ENCODE measurements at places on chromosomes 7 and 10.

DNA sequence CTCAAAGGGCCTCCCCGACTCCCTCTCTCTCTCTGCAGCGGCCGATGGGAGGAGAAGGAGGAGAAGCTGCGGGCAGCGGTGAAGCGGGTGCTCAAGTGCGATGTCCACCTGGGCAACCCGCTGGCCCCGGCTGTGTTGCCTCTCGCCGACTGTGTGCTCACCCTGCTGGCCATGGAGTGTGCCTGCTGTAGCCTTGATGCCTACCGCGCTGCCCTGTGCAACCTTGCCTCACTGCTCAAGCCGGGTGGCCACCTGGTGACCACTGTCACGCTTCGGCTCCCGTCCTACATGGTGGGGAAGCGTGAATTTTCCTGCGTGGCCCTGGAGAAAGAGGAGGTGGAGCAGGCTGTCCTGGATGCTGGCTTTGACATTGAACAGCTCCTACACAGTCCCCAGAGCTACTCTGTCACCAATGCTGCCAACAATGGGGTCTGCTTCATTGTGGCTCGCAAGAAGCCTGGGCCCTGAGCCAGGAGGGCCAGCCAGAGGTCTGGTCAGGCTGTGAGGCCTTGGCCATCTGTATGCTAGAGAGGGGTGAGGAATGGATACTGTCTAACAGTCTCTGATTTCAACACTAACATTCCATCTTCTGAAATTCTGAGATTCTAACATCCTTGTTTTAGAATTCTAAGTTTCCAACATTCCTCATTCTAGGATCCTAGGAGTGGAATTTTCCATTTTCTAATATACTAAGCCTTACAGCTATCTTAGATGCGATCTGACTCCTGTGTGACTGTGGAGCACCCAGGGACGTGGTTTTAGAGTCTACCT is 3.6 kb downstream of the INMT start:
- no peak for DNase-seq

GRCh38 chr10:13272164-13272571 is 27.7 kb downstream of the PHYH start:
- no peak for DNase-seq

- no peak for DNase-seq
These were observed 47.4 kb downstream of the JAZF1 start for GRCh38 chr7:28132959-28133870.

GRCh38 chr7:49774459-49775064 is 1.1 kb downstream of the VWC2 start:
- no peak for DNase-seq

- DNase-seq = no peak
These were observed 16.3 kb upstream of the MYL7 start for GRCh38 chr7:44157116-44158080.

GRCh38 chr10:117463545-117463920 is 79.0 kb upstream of the EMX2 start:
- DNase-seq = no peak

- DNase-seq = no peak
These were observed 600.6 kb downstream of the PHTF2 start for GRCh38 chr7:78399033-78399769.

GRCh38 chr7:134547397-134548054 is 1.4 kb upstream of the AKR1B15 start:
- peak; percentile 76 for DNase-seq

- DNase-seq = no peak
These were observed 22.9 kb upstream of the AQP1 start for GRCh38 chr7:30888747-30889146.

GRCh38 chr7:108327353-108327752 is 128.9 kb downstream of the NRCAM start:
- no peak for DNase-seq

- DNase-seq = no peak
These were observed 30.6 kb upstream of the ZNRF2 start for GRCh38 chr7:30253796-30254165.

DNA sequence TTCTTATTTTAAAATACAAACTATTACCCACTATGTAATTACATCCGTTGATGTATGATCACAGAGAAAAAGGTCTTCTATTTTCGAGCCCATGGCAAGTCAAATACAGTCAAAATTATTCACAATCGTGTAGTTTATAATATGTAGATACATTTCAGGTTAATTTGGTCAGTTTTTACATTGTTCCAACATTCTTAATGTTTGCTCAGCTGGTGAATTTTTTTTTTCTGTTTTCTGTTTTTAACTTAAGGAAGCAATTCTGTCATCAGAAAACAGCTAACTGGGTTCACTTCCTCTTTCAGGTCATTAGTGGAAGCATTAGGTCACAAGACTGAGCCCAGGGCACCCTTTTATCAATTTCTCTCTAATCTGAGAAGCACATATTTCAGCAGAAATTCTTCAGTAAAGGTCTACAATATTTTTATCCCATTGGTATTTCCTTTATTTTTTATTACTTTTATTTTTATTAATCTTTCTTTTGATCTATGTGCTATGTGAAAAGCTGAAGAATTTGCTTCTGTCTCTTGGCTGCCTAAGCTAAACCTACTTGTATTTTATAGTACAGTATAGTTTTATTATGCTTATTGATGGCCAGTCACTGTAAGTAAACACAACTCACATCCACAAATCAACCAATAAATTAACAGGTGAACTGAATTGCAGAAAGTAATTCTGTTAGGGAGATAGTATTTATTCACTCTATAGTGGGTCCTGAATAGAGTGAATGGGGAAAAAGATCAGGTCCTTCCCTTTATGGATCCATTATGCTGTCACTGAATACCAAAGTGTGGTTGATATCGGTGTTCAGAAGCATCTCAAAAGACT is 84.6 kb downstream of the ICA1 start:
- DNase-seq = no peak

GRCh38 chr10:103757531-103758293 is 97.7 kb downstream of the SH3PXD2A start:
- no peak for DNase-seq

DNA sequence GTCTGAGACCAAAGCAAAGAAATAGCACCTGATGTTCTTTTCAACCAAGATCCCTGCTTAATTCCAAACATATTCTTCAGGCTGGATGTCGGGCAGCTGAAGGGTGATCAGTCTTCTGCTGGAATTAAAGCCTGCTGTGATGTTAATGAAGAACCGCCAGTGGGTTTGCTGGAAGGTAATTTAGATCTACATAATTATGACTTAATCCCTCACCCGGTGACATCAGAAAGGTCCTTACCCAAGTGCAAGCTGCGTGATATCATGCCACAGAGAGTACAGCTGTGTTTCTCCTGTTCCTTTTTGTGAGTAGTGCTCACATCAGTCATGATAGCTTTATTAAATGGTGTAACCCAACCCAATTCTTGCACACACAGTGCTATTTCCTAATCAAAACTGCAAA is 29.1 kb upstream of the LRGUK start:
- DNase-seq = no peak

- DNase-seq = no peak
These were observed 104.9 kb downstream of the VPS50 start for GRCh38 chr7:93337052-93337451.

DNA sequence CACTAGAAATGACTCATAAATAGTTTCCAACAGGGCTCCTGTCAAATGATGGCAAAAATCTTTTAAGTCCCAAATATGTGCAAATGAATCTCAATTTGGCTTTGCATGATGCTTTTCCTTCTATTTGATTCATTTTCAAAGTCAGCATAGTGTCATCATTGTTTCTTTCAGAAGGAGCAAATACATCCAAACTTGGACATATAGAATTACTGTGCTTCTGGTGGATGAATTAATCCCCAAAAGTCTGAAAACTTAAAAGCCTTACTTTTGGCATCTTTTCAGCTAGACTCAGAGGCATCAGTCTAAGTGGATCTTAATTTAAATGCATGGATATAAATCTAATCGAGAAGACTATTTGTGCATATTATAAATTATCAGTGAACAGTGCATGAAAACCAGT is 578.1 kb upstream of the FZD8 start:
- no peak for DNase-seq

GRCh38 chr10:115026746-115027140 is 66.4 kb upstream of the ATRNL1 start:
- DNase-seq = no peak

GRCh38 chr7:151984612-151985011 is 28.4 kb downstream of the GALNTL5 start:
- DNase-seq = no peak

DNA sequence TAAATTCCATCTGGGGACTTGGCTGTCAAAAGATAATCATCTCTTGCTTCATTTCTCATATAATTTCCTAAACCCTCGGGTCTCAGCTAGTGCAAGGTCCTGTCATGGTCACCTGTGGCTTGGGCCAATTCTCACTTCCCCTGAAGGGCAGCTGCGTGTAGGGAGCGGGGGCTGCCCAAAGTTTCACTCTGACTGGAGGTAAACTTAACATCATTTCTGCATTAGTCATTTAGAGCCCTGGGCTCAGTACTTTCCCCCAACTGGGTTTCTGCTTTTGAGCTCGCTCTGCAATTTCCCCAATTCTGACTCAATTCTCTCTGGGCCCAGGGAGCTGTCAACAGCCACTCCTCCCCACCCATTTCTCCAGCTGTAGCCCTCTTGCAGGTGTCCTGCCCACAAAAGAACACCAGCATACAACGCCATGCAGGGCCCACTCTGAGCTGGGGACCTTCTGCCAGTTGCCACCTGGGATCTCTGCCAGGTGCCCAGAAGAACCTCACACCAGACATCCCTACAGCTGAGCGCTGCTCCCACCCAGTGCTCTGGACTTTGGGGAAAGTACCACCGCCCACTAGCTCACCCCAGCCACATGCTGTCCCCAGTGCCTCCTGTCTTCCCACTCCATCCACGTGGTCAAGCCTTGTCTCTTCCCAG is 37.9 kb downstream of the VOPP1 start:
- no peak for DNase-seq

- no peak for DNase-seq
These were observed 24.2 kb downstream of the ARL5B start for GRCh38 chr10:18683427-18683826.

- no peak for DNase-seq
These were observed 112.5 kb upstream of the WDR11 start for GRCh38 chr10:120738658-120739057.

DNA sequence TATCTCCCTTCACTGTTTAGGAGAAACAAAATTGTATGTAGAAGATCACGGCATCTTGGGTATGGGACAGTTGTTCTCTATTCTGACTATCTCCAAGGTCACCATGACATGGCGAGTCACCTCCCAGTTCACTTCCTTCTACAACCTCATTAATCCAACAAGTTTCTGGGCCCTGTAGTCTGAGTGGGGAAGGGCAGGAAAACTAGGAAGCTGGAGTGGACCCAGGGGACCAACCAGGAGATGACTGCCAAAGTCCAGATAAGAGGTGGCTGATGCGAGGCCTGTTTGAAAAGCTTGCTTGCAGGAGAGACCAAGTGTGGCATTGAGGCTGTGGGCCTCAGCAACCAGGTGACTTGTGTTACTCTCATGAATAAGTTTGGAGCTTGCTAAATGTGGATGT is 584.9 kb downstream of the TNS3 start:
- DNase-seq = no peak

DNA sequence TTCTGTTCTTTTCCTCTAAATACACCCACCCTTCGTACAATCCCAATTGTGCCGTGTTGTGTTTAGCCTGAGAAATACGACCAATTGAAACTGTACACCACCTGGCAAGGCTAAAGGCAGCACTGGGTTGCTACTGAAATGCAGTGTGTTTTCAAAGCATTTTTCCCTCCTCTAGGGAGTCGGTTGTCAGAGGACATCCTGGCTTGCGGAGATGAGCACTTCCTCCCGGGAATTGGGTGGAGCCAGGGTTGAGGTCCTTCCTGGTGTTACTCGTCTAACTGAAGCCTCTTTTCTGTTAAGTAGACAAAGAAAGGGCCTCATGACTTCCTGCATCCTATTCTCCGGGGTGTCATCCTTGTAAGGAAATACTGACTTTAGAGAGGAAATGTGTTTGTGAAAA is 133.5 kb downstream of the MTPAP start:
- no peak for DNase-seq

DNA sequence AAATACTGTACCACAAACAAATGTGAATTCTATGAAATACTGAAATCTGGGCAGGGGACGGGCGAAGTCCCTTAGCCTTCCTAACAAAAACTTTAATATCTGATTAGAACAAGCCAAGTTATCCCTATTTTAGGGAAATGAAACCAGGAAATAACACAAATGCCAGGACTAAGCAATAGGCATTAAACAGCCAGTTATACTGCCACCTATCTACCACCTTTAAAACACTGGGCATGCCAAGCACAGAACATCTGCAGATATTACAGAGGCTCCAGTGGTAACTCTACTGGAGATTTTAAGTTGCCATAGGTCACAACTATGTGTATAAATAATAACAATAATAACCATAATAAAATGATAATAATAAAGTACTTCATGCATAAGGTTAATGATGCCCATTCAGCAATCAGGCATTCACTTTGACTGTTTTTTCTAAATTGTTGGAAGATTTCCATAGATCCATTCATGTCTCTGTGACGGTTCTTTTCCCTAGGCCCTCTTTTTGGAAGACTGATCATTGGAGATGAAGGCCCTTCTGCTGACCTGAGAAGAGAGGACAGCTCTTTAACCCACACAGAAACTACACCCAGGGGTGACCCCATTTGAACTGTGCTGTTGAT is 195.7 kb downstream of the CACNA2D1 start:
- DNase-seq = no peak

GRCh38 chr10:3516923-3517255 is 268.1 kb downstream of the KLF6 start:
- no peak for DNase-seq

- no peak for DNase-seq
These were observed 92.9 kb downstream of the SVOPL start for GRCh38 chr7:138608275-138608674.

DNA sequence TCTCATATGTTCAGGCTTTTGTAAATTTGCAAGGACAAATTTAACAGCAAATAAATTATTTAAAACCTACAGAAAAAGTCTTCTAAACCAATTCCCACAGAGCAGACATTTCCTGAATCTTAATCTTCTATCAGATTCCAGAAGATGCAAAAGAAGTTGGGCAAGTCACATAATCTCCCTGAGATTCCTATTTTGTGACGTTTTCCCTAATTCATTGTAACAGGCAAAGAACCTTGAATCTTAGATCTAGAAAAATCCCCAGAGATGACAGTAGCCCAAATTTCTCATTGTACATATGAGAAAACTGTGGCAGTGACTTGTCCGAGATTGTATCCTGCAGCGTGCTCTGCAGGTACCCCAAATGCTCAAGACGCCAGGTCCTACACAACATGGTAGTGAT is 4.9 kb downstream of the ITPRID1 start:
- DNase-seq = no peak

- DNase-seq = no peak
These were observed 26.7 kb upstream of the CUX1 start for GRCh38 chr7:101790566-101791293.

- no peak for DNase-seq
These were observed 235.0 kb downstream of the FANK1 start for GRCh38 chr10:126131341-126131740.
